ENCODE measurements at places on chromosomes 1 and 21.

GRCh38 chr1:89311757-89312156 is 39.1 kb upstream of the GBP5 start:
- no peak for DNase-seq

GRCh38 chr1:178941261-178941689 is 70.4 kb upstream of the ANGPTL1 start:
- no peak for DNase-seq

DNA sequence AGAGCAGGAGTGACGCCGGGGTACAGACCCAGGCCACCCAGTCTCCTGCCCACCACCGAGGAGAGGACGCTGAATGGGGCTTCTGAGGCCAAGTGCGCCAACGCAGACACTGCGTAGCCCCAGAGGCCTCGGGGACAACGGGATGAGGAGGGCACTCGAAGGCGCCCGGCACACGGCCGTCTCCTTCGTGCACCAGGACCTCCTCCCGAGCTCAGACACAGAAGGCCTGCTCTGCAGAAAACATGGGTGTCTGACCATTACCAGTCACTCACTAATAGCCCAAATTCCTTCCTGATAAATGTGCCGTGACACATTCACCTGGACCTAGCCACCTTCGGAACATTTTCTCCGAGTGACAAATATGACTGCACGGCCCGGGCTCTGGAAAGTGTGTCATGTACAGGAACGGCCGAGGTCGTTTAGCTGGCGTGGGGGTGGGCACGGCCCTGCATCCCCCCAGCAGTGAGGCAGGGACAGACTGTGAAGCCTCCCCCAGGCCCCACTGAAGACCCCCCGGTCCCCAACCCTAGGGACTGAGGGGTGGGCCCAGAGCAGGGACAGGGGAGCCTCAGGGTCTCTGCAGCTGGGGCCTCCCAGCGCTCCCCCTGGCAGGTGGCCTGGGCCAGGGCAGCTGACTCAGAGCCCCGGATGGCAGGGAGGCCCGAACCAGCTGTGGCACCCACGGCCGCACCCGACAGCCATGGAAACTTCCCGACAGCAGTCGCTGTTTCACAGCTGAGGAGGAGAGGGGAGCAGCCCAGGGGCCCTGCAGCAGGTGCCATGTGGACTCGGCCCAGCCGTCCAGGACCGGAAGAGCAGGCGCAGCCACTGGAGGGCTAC is 16.7 kb upstream of the COL6A2 start:
- no peak for DNase-seq

DNA sequence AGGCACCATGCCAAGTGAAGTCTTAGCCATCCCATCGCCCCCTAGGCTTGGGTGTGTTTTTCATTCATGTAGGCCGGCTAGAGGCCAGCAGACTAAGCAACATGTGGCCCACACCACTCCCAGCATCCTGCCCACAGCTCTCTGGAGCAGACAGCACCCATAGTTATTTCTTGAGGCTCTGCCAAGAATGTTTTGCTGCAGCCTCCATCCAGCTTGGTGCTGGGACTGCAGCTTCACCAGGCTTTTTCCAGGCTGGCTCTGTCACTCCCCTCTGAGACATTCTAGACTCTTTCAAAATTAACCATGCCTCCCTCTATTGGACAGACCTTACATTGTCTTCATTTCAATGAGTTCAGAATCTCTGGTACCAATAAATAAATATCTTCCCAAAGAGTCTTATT is 104.2 kb downstream of the DUSP10 start:
- DNase-seq, result no peak

DNA sequence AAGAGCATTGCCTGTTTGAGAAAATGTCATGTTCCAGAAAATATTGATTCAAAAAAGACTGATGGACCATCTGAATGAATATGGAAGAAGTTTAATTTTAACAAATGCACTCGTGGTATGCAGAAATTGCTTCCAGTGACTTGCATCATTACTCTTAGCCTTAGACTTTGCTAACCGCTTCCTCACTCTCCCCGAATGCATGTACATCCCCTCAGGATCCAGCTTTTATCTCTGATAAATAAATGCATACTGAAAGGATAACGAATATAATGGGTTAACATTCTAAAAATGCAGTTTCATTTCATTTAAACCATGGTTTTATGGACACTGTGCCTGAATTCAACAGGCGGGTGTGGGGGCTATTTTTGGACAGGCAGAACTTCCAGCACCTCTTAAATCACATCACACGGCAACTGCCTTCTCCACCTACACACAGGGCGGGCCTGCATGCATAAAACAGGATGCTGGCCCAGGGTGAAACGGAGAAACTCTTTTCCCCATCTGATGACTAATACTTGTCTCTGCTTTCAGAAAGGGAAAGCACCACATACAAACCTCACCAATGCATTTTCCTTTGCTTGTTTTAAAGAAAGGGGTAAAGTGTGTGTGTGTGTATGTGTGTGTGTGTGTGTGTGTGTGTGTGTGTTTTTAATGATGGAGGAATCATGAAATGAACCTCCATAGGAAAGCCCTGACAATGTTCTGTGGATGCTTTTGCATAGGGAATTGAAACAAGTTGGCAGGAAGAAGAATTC is 48.7 kb downstream of the SPAG17 start:
- DNase-seq, result no peak

- no peak for DNase-seq
Measured at GRCh38 chr1:15916417-15916816, 59.5 kb downstream of the ZBTB17 start.

- DNase-seq, result no peak
Measured at GRCh38 chr1:243267471-243267880, 11.6 kb downstream of the SDCCAG8 start.

GRCh38 chr21:27475363-27475955 is 508.6 kb upstream of the ADAMTS5 start:
- no peak for DNase-seq

DNA sequence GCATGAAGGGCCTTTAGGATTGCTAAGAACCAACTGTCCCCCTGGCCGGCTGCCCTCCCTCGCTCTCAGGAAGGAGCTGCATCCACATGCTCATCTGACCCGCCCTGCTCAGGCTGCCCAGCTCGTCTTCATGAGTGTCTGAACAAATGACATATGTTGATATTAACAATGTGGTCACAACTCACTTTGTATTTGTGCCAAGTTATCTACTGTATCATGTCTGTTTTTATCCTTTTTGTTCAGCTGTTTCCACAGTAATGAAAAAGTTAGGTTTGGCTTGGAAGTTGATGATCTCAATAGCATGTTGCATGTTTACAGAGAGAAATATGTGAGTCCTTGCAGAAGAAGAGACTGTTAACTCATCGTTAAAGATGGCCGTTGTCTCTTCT is 75.1 kb downstream of the PHTF1 start:
- no peak for DNase-seq

GRCh38 chr1:184866991-184867788 is 107.1 kb downstream of the NIBAN1 start:
- no peak for DNase-seq

GRCh38 chr1:25927521-25928265 is 21.5 kb upstream of the STMN1 start:
- no peak for DNase-seq

DNA sequence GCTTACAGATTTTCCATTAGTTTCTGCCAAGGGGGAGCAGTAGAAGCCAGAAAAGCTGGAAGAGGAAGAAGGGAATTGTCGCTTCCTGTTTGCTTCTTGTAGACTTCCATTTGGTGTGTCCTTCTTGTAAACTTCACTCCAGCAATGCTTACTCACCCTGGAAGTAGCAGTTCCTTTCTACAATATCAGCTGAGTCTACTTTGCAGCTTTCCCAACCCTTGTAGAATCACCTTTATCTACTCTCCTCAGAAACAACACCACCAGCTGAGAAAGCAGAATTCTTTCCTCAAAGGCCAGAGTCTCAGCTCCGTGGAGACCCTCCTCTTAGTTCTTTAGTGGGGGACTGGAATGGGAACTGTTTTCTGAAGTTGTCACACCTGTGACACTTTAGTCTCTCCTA is 1136.7 kb upstream of the TMPRSS15 start:
- DNase-seq, result no peak

DNA sequence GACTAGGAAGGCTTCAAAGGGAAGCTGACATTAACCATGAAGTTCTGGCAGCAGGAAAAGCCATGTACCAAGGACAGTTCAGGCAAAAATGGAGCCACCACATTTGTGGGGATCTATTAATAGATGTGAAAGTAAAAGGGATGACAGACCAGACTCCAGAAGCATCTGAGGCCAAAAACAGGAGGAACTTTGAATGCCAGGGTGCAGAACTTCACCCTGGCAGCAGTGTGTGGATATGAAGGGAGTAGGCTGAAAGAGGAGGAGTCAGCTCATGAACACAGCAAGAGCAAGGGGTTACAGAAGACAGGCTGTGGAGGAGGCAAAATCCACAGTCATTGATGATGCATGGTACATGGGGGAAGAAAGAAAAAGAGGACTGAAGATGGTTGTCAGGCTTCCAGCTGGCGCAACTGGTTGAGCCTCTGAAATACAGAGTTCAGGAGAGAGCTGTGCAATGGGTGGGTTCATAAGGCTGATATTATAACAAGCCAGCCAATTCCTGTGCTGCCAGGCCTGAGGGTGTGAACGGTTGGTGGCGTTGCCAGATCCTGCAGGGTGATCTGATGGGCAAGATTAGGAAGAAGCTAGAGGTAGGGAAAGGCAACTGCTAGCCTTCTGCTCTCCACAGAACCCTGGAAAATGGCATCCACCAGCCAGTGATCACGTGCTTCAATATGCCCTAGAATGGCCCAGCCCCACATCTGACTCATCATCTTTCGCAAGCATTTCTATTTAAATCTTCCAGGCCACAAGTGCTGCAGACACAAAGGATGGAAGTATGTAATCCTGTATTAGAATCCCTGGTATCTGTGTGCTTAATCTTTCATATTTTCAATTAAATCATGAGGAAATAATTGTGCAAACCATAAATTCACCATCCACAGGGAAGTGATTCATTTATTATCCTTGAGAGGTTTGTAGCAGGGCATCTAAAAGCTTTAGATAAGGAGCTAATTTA is 81.9 kb downstream of the SLC25A24 start:
- DNase-seq, result no peak

- DNase-seq, result no peak
Measured at GRCh38 chr1:184825571-184825970, 70.9 kb upstream of the EDEM3 start.

- DNase-seq, result no peak
Measured at GRCh38 chr1:111218701-111219556, 8.6 kb upstream of the CHI3L2 start.

DNA sequence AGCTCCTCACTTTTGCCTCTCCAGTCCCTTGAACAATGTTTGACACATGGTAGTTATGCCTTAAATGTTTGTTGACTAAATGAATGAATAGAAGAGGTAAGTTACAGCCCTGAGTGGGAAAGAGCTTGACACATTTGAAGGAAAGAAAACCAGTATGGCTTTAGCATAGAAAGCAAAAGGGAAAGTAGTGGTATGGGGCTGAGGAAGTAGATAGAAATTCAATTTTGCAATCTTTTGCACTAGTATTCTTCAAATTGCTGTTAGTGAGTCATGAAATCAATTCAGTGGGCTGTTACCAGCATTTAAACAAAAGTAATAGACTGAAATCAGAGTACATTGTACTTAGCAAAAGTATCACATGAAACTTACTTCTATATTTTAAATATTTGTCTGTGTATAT is 21.1 kb downstream of the PLA2G4A start:
- DNase-seq, result no peak

- DNase-seq, result no peak
Measured at GRCh38 chr1:197441999-197442414, 174.0 kb downstream of the CRB1 start.

DNA sequence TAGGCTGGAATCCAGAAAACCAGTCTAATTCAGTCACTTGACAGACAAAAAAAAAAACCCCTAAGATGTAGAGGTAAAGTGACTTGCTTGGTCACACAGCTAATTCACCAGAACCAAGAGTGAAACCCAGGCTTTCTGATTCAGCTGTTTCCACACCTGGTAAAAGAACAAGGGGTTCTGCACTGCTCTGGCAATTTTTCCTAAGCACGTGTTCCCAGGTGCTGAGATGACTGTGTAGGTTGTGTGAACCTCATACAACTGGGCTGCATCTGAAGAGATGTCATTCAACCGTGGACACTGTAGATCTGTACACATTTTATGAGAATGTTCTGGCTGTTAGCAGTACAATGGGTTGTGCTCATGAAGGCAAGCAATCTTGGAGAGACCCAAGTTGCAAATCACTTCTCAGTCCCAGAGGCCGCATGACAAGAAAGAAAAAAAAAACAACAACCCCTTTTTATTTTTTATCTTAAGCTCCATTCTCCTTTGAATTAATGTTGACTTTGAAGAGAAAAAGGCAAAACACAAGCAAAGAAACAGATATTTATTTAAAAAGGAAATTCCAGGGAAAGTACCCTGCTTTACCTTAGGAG is 95.4 kb downstream of the INTS7 start:
- no peak for DNase-seq

DNA sequence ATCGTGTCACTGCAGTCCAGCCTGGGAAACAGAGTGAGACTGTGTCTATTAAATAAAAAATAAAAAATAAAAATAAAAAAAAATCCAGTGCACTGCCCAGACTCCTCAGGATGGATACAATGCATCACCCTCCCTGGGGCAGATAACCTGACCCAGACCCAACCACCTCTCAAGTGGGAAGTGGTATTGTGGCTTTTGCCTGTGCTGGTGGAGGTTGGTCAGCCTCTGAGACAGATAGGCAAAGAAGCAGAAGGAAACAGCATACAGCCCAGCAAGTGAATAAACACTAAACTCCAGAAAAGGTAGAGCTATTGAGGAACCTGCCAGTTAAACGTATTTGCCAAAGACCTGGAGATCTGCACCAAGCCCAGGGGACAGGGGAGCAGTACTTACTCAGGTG is 22.0 kb downstream of the HHIPL2 start:
- DNase-seq, result no peak

DNA sequence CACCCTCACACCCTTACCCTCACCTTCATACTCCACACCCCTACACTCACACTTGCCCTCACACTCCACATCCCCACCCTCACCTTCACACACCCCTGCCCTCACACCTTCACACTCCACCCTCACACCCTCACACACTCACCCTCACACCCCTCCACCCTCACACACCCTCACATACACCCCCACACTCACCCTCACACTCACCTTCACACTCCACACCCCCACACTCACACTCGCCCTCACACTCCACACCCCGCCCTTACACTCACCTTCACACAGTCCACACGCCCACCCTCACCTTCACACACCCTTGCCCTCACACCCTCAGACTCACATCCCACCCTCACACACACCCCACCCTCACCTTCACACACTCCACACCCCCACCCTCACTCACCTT is 43.6 kb upstream of the EDN2 start:
- DNase-seq, result no peak

- DNase-seq, result no peak
Measured at GRCh38 chr1:116763116-116763786, 9.0 kb downstream of the CD2 start.

- no peak for DNase-seq
Measured at GRCh38 chr1:21325231-21325718, 35.0 kb upstream of the ECE1 start.

Measured in HCT116 (cell line).